ENCODE measurements at places on chromosomes 7 and 10.

- DNase-seq: no peak
Measured at GRCh38 chr10:3452173-3452626, 279.6 kb upstream of the PITRM1 start.

DNA sequence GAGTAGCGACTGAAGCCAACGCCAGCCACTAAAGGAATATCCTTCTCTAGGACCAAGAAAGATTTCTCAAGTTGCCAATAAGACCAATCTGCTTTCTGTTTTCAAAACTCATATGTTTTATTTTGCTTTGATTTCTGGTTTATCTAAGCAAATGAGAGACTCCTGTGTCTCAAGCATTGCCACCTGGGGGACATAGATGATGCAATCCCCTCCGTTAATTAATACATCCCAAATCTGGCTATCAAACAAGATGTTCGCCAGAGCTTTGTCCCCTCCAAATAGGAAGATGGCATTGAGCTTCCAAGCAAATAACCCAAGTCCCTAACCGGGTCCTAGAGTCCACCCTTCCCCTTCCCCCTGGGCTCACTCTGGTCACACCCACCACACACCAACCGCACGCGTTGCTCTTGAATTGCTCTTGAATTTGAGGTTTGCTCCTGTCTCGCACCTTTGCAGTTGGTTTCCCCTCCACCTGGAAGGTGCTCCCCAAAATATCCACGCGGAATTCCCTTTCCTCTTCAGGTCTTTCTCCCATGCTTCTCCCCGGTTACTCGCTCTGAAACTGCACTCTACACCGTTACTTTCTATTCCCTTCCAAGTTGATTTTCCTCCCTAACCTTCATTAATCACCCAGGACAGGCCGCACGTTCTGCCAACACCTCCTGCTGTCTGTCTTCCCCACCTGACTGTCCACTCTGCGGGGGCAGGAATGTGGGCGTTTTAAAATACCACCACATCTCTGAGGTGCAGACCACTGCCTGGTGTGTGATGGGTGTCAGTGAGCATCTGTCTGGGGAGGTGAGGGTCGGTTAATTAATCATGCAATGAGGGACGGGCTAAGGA is 64.1 kb upstream of the RNF32 start:
- DNase-seq: no peak

GRCh38 chr7:111438369-111439289 is 123.7 kb downstream of the IMMP2L start:
- no peak for DNase-seq

- DNase-seq: no peak
Measured at GRCh38 chr7:101075646-101076045, 9.6 kb upstream of the TRIM56 start.

GRCh38 chr10:93437946-93438612 is 44.1 kb downstream of the MYOF start:
- DNase-seq: no peak

DNA sequence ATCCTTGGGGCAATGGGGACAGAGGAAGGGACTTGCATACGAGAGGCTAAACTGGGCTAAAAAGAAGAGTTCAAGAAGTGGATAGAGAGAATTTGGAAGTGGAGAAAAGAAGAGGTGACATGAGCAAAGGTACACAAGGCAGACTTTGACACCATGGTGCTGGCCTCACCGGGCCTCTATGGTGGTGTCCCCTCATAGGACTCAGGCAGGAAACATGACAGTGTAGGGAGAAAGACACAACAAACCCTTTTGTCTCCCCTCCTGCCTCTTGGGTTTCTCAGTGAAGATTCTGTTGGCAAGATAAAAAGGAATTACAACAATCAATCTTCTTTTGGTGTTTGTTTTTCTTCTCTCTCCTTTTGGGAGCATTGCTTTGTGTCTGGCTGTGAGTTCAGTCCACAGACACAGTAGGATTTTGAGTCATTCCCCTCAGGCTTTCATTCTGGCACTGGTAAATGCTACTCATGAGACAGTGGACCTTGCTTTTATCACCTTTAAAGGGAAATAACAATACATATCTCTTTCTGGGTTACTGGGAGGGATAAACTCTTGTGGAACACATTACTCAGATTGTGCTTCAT is 827.7 kb downstream of the TNS3 start:
- DNase-seq: no peak

DNA sequence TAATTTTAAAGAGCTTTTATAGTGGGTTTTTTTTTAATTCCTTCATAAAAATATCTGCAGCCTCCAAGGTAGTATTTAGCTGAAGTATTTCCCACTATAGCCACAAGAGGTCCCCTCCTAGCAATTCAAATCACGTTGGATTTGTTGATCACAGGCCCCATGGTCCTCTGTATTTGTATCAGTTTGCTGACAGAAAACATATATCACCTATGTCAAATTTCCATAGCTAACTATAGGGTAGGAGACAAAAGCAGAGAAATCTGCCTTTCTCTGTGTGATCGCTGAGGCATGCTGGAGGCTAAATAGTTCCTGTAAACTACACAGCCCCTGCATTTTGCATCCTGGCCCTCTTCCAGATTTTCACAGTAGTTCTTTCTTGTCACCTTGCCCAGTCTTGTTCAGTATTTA is 1.7 kb upstream of the CTNNA3 start:
- DNase-seq: no peak

DNA sequence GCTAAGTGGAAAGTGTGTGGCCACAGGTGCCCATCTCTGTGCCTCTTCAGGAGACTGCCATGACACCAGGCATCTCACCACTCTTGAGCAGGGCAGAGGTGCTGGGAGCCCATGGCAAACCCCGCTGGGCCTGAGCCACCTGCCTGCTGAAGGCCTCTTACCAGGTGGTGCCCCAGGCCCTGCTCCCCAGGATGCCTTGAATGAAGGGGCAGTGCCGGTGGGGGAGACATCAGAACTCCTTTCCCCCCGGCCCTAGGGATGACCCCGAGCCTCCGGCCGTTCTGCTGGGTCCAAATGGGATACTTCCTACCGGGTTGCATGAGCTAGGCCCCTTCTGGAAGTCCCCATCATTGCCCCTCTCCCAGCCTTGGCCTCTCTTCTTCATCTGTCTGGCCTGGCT is 37.6 kb downstream of the UNC5B start:
- DNase-seq: no peak

DNA sequence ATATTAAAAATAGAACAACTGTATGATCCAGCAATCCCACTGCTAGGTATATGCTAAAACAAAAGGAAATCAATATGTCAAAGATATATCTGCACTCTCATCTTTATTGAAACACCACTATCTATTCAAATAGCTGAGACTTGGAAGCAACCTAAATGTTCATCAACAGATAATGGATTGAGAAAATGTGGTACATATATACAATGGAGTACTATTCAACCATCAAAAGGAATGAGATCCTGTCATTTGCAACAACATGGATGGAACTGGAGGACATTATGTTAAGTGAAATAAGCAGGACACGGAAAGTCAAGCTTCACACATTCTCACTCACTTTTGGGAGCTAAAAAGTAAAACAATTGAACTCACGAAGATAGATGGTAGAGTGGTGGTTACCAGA is 610.1 kb upstream of the SEMA3D start:
- no peak for DNase-seq

GRCh38 chr10:1426786-1427185 is 310.5 kb downstream of the ADARB2 start:
- DNase-seq: no peak

DNA sequence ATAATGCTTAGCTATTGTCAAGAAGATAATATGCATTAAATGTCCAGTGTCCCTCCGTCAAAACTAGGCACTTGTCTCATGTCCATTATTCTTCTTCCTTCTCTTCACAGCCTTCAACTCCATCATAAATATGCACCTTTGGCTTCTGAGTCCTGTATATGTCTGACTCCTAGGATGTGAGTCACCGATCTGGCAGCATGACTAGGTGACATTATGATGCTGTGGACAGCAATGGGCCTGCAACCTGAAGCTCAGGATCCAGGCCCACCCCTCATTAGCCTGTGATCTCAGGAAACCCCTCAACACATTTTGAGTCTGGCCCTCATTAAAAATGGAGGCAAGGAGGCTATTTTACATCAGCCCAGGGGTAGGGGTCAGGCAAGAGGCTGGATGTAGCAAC is 362.5 kb upstream of the ZMIZ1 start:
- no peak for DNase-seq

DNA sequence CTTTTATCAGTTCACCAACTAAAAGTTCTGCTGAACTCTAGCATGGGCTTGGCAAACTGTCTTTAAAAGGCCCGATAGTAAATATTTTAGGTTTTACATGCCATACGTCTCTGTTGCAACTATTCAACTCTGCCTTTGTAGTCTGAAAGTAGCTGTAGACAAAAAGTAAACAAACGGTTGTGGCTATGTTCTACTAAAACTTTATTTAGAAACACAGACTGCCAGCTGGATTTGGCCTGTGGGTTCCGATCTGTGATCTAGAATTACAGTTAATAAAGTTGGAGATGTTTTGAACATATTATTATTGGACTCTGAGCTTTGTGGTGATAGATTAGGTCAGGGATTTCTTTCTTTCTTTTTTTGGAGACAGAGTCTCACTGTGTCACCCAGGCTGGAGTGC is 33.1 kb downstream of the VPS50 start:
- no peak for DNase-seq

DNA sequence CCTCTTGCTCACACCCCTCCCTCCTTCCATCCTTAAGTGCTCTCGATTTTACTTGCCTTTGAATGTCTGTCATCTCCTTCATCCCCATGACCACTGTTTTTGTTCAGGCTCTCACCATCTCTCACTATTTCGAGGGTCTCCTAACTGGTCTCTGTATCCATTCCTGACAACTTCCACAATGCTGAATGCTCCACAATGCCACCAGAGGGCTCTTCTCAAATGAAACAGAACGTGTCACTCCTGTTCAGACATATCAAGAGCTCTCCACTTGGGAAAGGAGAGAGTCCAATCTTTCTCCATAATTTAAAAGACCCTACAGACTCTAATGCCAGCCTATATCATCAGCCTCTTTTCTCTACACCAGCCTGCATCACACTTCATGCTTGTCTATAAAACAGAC is 9.0 kb upstream of the SLC13A1 start:
- peak; percentile 4 for DNase-seq

GRCh38 chr7:67470256-67470751 is 473.7 kb downstream of the TYW1 start:
- DNase-seq: no peak

DNA sequence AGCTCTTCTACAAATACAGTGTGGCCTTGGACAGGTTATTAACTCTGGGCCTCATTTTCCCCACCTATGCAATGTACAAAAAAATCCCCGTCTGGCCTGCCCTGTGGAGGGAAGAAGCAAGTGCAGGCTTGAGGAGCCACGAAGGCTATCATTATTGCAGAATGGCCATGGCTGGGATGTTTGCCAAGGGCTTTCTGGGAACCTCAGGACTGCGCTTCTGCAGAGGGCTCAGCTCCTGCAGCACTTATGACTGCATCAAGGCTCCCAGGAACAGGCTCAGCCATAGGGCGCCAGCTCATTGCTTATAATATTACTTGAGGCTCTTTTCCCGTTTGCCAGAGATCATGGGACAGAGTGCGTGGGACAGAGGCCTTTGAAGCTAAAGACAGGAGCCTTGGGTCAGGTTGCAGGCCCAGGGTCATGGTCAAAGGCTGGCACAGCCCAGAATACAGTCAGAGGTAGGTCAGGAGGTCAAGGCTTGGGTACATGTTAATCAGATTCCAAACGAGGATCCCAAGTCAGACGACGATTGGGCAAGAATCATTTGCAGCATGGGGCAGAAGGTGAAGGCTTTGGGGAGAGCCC is 20.6 kb upstream of the C10orf105 start:
- no peak for DNase-seq

DNA sequence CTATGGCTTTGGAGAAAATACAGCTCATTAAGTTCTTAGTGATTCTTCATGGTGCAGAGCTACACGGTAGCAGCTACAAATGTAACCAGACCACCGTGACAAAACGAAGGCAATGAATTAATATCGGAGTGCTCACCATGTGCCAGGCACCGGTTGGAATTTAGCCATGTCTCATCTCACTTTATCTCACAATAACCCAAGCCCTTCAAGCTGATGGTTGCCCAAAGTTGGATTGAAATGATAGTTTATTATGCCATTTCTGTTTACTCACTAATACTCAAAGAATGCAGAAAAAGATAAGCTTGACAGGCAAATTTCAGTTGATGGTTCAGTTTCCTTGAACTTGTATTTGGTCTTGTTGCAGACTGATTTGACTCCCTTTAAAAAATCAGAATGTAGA is 312.6 kb downstream of the SKIDA1 start:
- DNase-seq: no peak

DNA sequence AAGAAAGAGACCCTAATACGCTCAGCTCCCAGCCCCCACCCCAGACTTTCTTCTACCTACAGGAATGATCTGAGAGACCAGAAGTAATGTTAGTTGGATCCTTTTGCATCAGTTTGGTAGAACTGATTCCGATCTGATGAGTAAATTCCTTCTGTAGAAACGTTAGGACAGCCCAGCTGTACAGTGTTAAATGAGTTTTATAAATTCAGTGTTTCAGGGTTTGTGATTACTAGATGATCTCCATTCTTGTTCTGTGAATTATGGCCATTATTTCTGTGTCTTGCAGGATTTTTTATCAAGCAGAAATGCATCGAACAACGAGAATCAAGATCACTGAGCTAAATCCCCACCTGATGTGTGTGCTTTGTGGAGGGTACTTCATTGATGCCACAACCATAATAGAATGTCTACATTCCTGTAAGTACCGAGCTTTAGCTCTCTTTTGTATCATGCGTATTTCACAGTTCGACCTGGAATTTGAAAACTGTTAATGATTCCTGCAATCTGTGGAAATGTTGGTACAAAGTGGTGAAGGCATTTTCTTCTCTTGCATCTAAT is 5.3 kb downstream of the BMI1 start:
- DNase-seq: no peak

DNA sequence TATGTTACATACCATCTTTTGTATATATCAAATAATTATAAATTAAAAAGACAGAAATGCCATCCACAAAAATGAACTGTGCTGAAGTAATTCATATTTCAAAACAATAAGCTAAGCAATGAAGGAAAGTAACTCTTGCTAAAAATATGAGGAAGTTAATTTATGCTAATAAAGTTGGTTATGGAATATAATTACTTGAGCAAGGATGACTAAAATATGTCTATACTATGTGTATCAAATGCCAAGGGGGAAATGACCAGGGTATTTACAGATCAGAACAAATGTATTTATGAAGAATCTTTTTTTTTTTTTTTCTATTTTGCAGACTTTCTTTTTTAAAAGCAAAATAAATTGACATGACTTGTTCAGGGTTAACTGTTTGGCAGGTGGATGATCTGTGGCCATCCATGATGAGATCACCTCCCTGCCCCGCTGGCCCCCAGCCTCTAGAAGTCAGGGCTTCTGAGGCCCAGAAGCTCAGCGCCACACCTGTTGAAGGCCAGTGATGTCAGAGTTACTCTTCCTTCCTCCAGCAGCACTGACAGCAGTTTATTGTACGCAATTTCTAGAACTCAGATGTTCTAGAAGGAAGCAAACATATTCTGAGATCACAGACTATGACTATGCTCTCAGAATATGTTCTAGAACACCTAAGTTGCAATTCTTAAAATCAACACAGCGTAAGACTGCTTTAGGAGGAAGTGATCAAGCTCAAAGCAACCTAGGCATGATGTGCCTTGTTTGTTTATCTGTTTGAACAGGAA is 196.1 kb upstream of the KLF14 start:
- DNase-seq: no peak
